ENCODE measurements at places on chromosomes 13 and 19.

DNA sequence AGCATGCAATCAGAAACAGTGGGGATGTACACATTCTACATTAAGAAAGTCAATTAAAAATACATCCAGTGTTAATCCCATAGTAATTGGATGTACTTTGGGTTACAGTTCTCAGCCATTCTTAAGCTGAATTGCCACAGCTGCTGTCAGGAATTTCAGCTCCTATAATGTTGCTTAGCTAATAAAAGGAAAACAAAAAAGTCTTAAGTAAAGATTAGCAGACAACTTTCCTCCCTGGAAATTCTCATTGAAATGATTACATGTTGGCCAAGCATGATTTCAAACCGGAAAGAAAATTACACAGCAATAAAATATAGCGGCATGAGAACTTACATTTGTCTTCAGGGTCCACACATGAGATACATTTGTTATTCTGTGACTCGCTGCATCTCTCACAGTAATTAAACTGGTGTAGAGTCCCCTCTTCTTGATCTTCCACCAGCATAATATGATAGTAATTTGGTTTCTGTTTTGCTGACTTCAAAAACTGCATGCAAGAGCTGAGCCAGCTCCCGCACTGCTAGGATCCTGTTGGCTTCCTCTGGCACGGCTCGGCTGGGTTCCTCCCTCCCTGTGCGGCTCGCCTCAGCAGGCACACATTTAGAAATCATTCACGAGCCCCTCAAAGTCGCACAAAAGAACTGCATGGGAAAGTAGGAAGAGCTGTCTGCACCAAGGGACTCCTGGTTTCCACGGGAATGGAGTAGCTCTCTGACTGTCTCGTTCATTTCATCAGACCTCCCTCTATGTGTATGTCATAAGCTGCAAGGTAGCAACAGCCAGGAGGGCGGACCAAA lies at the start of gene HTR2A:
HTR2A (minus strand) TSS at position 713 of the 797 bp plus-strand sequence. CDS start 1,147 bp downstream, outside the sequence.
- DNase-seq, result peak; percentile 28

GRCh38 chr19:52941941-52942385 lies 18.7 kb upstream of the ZNF888 start:
- peak; percentile 28 for DNase-seq

- peak; percentile 79 for DNase-seq
Observed at GRCh38 chr13:23069566-23069965, 111.2 kb upstream of the SGCG start.

GRCh38 chr19:1394252-1395193 lies 6.8 kb downstream of the GAMT start:
- no peak for DNase-seq

DNA sequence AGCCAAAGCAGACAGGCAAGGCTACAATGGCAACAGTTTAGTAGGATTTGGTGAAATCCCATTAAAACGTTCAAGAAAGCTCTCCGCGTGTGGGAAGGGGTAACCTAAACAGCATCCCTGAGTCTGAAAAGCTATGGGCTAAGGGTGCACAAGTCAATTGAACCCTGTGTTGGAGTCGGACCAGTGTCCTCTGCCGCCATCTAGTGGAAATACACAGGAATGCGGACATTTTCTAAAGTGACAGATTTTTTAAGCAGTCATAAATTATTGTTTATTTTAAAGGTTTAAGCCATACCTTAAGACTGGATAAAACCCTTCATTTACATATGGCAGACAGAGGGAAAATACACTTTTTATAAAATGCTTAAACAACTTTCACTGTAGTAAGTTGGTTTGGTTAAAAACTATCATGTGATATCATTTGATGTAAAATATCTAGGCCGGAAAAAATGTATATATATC lies 26.5 kb upstream of the LSM14A start:
- DNase-seq, result peak; percentile 48

DNA sequence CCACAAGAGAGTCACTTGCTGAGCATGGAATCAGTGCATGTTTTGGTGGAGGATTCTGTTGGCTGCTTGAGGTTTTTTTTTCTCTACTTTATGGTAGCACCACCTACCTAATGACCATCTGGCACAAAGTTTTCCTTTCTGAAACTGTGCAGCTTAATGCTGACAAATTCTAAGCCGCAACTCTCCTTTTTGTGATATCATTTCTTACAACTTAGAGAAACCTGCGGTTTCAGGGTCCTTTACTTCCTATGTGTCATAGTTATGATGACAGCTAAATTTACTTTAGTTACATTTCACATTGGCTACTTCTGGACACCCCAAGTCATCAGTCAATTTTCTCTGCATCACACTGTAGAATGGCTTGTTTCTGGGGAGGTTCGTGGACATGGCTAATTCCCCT lies 115.4 kb upstream of the TMTC4 start:
- peak; percentile 9 for DNase-seq

DNA sequence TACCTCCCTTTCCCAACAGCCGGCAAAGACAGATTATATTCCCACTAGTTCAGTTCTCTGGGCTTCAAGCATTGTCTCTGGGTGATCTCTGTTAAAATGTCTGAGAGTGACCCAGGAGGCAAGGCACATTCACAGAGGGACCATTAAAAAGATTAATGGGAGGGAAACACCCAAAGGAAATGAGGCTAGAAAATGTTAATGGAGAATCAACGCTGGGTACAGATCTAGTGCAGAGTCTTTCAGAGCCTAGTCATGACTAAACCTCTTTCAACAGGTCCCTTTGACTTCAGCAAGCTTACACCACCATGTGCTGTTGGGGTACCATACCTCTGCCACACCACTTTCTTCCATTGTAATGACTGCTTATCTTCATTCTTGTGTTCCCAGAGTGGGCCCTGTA lies 358.6 kb downstream of the DCT start:
- no peak for DNase-seq

DNA sequence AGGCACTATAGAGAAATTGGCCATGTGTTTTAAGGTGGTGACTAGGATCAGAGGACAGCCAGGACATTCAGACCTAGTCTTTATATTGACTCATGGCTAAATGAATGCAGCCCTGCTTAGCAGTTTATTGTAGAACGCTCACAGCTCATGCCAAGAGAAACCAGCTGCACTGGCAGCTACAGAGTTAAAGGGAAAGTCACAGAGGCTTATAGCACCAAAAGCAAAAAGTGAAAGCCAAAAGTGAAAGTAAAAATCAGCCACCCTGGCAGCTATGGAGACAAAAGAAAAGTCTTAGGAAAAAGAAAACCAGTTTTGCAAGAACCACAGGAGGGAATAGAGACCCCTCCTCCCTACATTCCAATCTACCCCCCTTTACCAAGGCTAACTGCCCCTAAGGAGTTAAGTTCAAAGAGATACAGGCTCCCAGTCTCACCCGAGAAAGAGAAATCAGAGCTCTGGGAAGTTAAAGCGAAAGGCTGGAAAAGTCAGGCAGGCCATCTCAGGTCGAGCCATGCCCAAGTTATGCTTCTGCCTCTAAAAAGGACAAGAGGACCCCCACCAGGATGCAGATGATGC lies 99.0 kb downstream of the ZNF429 start:
- DNase-seq, result no peak
